Right renal pelvis (tissue), 4 donors: ENCODE measurements at places on chromosomes 4 and X.

DNA sequence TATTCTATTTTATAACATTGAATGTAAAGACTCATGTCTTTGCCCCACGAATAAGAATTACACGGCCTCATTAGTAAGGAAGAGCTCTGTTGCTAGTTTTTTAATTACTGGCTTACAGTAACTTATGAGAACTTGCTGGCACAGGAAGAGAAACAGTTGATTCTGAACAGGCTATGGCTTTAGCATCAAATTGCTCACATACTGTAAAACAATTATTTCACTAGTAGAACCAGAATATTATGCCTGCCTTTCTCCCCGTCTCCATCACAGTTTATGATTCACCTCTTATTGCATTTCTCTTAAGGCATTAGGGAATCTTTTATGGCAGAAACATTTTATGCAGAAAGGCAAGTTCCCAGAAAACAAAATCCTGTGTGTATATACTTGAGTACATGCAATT lies 126.1 kb downstream of the SPRY1 start:
- DNase-seq = no peak

DNA sequence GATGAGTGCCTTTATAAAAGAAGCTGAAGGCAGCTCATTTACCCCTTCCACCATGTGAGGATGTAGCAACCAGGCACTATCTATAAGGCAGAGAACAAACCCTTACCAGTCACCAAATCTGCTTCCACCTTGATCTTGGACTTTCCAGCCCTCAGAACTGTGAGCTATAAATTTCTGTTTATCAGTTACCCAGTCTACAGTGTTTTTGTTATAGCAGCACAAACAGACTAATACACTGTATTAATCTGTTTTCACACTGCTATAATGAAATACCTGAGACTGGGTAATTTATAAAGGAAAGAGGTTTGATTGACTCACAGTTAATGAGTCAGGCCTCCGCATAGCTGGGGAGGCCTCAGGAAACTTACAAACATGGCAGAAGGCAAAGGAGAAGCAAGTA lies 91.2 kb downstream of the SOWAHB start:
- DNase-seq = no peak

GRCh38 chr4:87038837-87039615 lies 104.2 kb downstream of the AFF1 start:
- DNase-seq = peak; percentile 74

DNA sequence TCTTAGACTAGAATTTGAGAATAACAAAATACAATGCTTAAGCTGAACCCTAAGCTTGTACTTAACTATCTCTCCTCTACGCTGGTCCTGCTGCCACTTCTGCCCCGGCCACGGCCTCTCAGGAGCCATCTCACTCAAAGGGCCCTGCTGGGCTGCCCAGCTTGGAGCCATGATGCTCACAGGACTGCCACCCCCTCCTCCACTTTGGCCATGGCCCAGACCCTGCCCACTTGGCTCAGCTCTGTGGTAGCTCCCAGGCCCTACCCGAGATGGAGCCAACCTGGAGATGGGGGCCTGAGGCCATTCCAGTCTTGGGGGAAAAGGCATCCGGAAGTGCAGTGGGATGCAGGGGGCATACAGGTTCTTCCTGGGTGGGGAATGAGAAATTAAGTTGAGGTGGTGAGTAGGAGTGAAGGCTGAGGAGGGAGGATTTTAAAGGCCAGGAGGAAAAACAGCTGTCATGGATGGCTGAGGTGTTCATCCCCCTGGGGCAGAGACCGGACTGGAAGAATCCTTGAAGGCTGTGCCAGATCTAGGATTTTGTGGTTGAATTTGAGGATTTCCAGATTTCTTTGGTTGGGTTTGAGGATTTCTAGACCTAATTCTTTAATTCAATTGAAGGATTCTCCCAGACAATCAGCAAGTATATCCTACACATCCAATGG lies 824 bp downstream of the SASH3 start:
- no peak for DNase-seq

GRCh38 chr4:139015948-139016471 lies 429 bp downstream of the NOCT start:
- peak; percentile 28 for DNase-seq

DNA sequence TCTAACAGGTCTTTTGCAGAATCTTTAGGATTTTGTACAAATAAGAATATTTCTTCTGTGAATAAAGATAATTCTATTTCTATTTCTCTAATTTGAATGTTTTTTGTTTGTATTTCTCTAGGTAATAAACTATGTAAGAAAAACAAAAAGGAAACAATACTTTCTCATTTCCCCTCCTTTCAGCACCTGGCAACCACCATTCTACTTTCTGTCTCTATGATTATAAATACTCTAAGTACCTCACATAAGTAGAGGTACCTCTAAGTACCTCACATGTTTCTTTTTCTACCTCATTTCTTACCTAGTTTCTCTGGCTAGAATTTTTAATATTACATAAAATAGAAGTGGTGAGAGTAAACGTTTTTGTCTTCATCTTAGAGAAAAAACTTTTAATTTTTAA lies 550.0 kb downstream of the EPHA5 start:
- DNase-seq = no peak

GRCh38 chr4:174929346-174929745 lies 11.2 kb downstream of the ADAM29 start:
- DNase-seq = no peak

- no peak for DNase-seq
Observed at GRCh38 chr4:186958726-186959350, 235.2 kb upstream of the FAT1 start.

GRCh38 chr4:116598980-116599789 lies 486.2 kb downstream of the TRAM1L1 start:
- no peak for DNase-seq
